Naive thymus-derived CD4-positive, alpha-beta T cell (primary cell): ENCODE measurements at places on chromosomes 7 and 10. TPM values are rescaled to one million over a fixed set of nuclear protein-coding genes. Genes with fewer than 3 reads are reported as not detected.

GRCh38 chr10:122056431-122057094 lies 67.6 kb downstream of the TACC2 start:
- no peak for DNase-seq
- no peaks in the 10 kb centered on the region for H3K4me1 ChIP-seq
- H3K36me3 ChIP-seq, result no peaks in the 10 kb centered on the region
- H3K27me3 ChIP-seq, result no peaks in the 10 kb centered on the region
- H3K4me3 ChIP-seq, result no peak overlapping the region

TFR2 gene
- total RNA-seq, result 12.1 and 14.4 TPM in 2 replicates

DNA sequence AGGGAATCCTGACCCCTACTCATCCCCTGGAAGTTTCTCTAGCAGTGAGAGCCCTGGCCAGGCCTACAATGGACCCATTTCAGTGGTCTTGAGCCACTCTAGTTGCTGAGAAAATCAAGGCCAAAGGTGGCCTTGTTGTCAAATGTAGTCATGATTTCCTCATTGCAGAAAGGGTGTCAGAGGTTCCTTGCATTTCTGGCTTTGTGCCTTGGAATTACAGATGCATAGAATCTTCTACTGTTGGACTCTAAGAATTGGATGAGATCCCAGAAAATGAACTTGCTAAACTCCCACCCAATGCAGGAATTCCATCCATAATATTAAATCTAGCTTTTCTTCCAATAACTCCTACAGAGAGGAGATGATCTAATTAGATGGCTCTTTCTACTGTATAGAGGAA lies 12.2 kb downstream of the CPA2 start:
- no peaks in the 10 kb centered on the region for H3K36me3 ChIP-seq
- no peaks in the 10 kb centered on the region for H3K27me3 ChIP-seq
- no peak overlapping the region for H3K4me3 ChIP-seq
- no peak for DNase-seq
- no peak overlapping the region for H3K27ac ChIP-seq

DNA sequence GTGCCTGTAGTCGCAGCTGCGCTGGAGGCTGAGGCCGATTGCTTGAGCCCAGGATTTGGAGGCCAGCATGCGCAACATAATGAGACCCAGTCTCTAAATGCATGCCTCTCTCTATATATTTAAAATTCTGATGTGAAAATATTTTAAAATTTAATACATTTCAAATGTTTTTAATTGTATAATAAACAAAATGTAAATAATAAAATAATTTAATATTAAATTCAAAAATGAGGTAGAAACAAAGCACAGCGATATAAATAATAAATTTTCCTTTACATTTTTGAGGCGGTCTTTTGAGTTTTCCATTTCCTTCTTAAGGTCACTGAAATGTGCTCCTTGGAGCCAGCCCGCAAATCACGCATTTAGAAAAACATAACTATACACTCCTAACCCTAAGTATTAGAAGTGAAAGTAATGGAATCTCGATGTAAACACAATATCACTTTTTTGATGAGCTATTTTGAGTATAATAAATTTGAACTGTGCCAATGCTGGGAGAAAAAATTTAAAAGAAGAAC lies 523 bp upstream of the CDK1 start:
- peak overlapping the region; percentile 55 for H3K27ac ChIP-seq
- H3K4me3 ChIP-seq, result peak overlapping the region; percentile 80
- no peaks in the 10 kb centered on the region for H3K4me1 ChIP-seq
- no peaks in the 10 kb centered on the region for H3K36me3 ChIP-seq
- DNase-seq, result no peak

DNA sequence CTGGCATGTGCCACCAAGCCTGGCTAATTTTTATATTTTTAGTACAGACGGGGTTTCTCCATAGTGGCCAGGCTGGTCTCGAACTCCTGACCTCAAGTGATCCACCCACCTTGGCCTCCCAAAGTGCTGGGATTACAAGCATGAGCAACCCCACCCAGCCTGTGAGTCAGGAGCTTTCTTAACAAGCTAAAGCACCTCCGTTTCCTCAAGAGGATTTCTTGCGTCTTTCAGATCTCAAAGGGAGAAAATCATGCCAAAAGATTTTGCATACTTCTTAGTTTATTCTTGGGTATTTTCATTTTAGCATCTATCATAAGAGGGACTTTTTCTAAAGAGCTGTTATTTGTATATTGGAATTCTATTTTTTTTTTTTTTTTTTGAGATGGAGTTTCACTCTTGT lies 47.9 kb upstream of the FOXK1 start:
- no peaks in the 10 kb centered on the region for H3K4me1 ChIP-seq
- DNase-seq, result no peak
- H3K27ac ChIP-seq, result no peak overlapping the region
- no peak overlapping the region for H3K4me3 ChIP-seq
- no peaks in the 10 kb centered on the region for H3K36me3 ChIP-seq
- no peaks in the 10 kb centered on the region for H3K27me3 ChIP-seq

GRCh38 chr7:132575982-132576720 lies at the start of gene PLXNA4:
Gene PLXNA4, minus strand, starts transcription at chr7:132576470. Its CDS starts 67,777 bp downstream, at chr7:132508693.
- no peak for DNase-seq
- peaks cover 5% of the 10 kb centered on the region for H3K4me1 ChIP-seq
- peaks cover 14% of the 10 kb centered on the region for H3K27me3 ChIP-seq
- no peaks in the 10 kb centered on the region for H3K36me3 ChIP-seq

DNA sequence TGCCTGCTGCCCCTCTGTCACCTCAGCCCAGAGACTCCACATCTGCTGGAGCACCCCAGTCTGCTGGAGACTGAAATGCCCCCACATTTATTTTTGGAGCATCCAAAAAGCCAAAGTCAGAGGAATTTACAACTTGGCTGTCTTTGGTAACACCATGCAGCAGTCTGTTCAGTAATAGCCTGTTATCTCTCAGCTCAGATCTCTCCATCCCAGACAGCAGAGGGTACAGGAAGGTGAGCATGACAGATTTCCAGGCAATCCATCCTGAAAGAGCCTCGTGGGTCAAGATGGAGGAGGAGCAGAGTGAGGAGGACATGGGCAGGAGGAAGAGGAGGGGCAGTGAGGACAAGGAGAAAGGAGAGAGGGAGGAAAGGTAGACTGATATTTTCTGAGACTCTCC lies 55.9 kb downstream of the GRID1 start:
- H3K4me3 ChIP-seq, result no peak overlapping the region

DNA sequence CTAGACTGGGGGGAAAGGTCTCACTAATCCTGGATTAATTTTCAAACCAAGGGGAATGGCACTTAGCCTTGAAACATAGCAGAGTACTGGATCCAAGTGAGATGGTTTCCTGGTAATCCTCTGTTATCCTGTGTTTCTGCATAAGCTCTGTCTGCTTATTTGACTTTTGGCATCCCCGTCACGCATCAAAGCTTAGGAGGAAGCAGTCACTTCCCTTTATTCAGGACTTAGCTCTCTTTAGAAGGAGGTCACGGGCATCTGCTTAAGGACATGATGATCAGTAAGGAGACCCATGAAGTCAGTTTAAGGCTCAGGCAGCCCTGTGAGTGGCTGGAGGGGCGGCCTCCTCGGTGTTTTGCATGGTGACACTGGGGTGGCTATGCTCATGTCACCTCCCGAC lies 30.0 kb downstream of the TSPAN15 start:
- no peaks in the 10 kb centered on the region for H3K4me1 ChIP-seq
- no peaks in the 10 kb centered on the region for H3K36me3 ChIP-seq
- H3K27ac ChIP-seq, result no peak overlapping the region
- no peak for DNase-seq
- no peaks in the 10 kb centered on the region for H3K27me3 ChIP-seq

- H3K27me3 ChIP-seq, result no peaks in the 10 kb centered on the region
- H3K27ac ChIP-seq, result no peak overlapping the region
- H3K36me3 ChIP-seq, result peaks cover 28% of the 10 kb centered on the region
- no peak overlapping the region for H3K4me3 ChIP-seq
- peaks cover 39% of the 10 kb centered on the region for H3K4me1 ChIP-seq
Observed at GRCh38 chr10:3773460-3774017, 11.5 kb downstream of the KLF6 start.

GRCh38 chr7:116315803-116316202 lies 105.5 kb downstream of the TES start:
- no peaks in the 10 kb centered on the region for H3K27me3 ChIP-seq
- no peaks in the 10 kb centered on the region for H3K36me3 ChIP-seq
- no peak overlapping the region for H3K27ac ChIP-seq
- H3K4me3 ChIP-seq, result no peak overlapping the region

FOXI2 gene
- not detected in 2 replicates for total RNA-seq

- no peak overlapping the region for H3K4me3 ChIP-seq
- no peaks in the 10 kb centered on the region for H3K36me3 ChIP-seq
- no peaks in the 10 kb centered on the region for H3K27me3 ChIP-seq
Observed at GRCh38 chr7:36388423-36388822, 1.2 kb upstream of the ANLN start.

DNA sequence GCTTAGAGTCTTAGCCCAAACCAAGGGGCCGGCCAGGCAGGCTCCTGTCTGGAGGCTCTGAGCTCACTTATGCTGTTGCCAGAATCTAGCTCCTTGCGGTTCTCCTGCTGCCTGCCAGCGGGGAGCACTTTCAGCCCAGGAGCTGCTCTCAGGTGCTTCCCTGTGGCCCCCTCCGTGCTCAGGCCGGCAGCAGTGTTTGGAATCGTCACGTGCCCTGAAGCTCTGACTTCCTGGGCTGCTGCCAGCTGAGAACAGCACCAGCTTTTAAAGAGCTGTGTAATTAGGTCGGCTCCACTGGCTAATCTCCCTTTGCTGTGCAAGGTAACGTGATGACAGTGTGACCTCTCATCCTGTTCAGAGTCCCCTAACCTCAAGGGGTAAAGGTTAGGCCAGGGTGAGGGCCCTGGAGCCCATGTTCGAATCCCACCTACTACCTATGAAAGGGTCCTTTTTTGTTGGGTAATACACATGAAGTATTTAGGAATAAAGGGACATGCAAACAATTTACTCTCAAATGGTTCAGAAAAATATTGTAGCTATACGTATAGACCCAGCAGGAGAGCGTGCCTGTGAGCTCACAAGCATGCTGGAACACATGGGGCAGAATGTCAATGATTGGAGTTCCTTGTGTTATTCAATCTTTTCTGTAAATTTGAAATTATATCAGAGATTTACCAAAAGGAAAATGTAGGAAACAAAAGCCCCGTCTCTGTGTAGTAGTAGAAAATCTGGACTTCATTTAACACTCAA lies 16.6 kb downstream of the ZNF862 start:
- peaks cover 3% of the 10 kb centered on the region for H3K4me1 ChIP-seq
- no peaks in the 10 kb centered on the region for H3K27me3 ChIP-seq
- peak overlapping the region; percentile 52 for H3K27ac ChIP-seq
- no peak overlapping the region for H3K4me3 ChIP-seq

DNA sequence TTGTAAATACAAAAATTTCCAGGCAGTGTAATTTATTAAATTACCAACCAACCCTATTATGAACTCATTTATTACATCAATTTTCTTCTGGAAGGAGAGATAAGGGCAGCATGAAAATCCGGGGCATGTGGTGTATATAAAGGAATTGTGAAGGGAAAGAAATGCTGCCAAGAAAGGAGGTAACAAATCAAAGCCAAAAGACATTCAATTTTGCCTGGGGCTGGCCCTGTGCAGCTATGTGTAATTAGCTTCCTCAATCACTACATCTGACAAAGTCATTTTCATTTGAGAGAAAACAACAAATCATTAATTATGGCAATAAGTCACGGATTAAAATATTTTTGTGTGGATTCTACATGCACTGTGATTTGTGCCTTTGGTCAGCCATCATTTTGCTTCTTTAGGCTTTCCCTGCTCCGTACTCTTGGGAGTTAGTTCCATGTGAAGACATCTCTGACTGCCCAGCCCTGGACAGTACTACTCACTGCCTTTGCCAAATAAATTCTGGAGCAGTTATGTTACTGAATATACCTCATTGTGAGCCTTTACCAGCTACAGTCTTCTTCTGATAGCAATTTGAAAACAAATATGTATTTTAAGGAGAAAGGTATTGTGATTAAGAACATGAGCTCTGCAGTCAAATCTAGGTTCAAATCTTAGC lies 191.7 kb downstream of the RELN start:
- H3K27ac ChIP-seq, result no peak overlapping the region
- no peaks in the 10 kb centered on the region for H3K4me1 ChIP-seq
- H3K27me3 ChIP-seq, result no peaks in the 10 kb centered on the region

GRCh38 chr10:99754670-99755069 lies 22.6 kb downstream of the CUTC start:
- no peak for DNase-seq
- no peak overlapping the region for H3K4me3 ChIP-seq

CDHR3 gene
- 14.0 TPM for total RNA-seq

DNA sequence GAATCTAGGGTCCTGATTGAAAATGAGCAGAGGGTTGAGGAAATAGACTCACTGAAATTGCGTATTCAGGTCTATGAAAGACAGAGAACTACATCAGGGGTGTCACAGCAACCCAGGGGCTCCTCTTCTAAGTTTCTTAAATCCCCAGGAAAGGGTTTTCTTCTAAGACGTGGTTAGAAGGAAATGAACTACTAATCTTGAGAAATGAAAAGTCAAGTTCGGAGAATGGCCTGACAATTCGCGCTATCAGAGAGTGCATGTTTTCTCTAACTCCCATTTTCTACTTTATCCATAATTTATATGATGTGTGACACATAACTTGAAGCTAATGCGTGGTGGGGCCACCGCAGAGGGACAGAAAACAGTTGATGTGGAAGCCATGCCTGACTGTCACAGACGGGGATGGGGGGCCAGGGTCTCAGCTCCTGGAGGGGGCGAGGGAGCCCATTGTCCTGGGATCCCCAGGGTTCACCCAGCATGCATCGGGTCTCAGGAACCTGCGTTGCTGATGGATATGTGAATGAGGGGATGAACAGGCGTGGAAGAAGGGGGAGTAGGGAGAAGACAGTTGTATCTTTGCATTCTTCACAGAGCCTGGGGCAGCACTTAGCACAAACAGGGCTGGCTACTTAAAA lies 86.3 kb downstream of the PTPRE start:
- H3K27ac ChIP-seq, result no peak overlapping the region
- H3K4me3 ChIP-seq, result no peak overlapping the region
- no peaks in the 10 kb centered on the region for H3K27me3 ChIP-seq
- H3K4me1 ChIP-seq, result peaks cover 7% of the 10 kb centered on the region
- no peaks in the 10 kb centered on the region for H3K36me3 ChIP-seq
- DNase-seq, result no peak

DNA sequence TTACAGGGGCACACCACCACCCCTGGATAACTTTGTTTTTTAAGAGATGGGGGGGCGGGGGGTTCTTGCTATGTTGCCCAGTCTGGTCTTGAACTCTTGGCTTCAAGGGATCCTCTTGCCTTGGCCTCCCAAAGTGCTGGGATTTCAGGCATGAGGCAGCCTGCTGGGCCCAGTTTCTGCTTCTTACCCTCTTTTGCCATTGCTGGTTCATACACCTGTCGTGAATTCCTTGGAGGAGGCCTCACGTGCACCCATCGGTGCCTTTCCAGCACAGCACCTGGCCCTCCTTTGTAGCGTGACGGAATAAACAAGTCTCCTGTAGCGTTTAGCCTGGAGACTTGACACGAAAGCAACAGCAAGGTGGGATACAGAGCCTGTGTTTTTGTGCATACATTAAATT lies 75.5 kb downstream of the CARD11 start:
- H3K27me3 ChIP-seq, result no peaks in the 10 kb centered on the region
- H3K4me1 ChIP-seq, result no peaks in the 10 kb centered on the region
- no peak for DNase-seq
- H3K36me3 ChIP-seq, result peaks cover under 1% of the 10 kb centered on the region
- no peak overlapping the region for H3K27ac ChIP-seq

DNA sequence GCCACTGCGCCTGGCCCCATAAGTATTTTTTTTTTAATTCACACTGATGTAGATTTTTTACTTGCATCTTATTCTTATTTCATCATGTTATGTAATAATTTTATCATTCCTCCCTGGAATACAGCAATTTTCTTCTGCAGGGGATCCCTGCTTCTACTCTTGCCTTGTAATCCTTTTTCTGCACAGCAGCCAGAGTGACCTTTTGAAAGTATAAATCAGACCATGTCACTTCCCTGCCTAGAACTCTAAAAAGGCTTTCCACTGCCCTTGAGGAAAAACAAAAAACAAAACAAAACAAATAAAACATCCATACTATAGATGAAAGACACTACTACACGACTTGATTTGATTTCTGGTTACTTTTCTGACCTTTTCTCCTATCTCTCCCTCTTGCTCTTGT lies 1334.7 kb downstream of the REEP3 start:
- no peaks in the 10 kb centered on the region for H3K36me3 ChIP-seq
- H3K4me1 ChIP-seq, result no peaks in the 10 kb centered on the region
- DNase-seq, result no peak
- no peak overlapping the region for H3K27ac ChIP-seq

UBTD1 gene
- 4.2 TPM for total RNA-seq
